NCI-H2029 (cell line): ENCODE measurements at places on chromosomes 13 and 19.

- no peak for DNase-seq
Observed at GRCh38 chr19:10044390-10044789, 31.1 kb downstream of the RDH8 start.

DNA sequence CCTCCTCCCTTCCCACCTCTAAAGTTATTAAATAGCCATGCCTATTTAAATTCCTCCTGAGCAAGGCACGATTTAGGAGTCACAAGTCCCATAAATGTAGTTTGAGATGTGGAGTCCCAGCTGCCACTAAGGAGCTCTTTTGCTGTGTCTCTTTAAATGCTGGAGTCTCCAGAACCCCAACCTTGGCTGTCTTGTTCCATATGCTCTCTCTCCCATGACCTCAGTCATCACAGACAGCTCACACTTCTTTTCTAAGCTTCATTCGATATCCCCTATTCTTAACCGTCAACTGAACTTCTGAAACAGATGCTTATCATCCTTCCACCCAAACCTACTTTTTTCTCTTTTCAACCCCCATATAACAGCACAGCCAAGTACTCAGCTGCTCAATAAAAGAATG lies 197.1 kb downstream of the VWA8 start:
- no peak for DNase-seq

DNA sequence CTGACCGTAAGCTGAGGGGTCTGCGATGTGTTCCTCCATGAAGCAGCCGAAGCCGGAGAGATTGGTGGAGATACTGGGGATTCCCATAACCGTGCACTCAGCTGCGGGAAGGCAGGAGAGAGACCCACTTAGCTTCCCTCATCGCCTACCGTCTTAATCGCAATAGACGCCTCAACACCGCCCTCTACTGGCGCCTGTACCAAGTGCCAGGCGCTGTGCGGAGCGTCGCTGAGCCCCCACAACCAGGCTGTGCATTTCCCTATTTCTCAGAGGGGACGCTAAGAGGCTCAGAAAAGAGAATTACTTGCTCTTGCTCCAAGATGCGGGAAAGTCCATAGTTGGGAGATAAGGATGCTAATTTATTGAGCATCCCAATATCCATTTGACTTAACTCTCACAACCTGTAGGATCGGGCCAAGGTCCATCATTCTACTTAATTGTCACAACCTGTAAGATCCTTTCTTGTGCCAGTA lies 5.8 kb downstream of the FTL start:
- DNase-seq, result peak; percentile 73

DNA sequence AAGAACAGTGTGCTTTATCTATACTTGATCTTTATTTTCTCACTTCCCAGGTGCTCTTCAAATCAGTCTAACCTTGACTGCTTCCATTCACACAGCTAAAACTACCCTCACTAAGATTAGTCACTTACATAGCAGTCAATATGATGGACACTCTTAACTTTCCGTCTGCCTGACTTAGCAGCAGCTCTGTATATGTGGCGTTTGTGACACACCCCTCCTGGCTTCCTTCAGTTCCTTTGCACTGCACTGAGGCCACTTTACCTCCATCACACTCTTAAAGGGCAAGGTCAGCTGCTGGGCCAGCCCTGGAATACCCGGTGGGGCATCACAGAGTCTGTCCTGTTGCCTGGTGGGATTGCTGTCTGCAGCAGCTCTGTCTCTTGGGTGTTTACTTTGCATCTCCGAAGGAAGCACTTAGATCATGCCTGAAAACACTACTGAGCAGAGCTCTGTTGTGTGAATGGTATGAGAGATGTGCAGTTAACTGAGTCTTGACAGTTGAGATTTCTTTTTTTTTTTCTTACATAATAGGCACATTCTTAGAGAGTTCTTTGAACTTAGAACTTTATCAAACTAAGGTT lies 35.6 kb upstream of the IL17D start:
- DNase-seq, result no peak

DNA sequence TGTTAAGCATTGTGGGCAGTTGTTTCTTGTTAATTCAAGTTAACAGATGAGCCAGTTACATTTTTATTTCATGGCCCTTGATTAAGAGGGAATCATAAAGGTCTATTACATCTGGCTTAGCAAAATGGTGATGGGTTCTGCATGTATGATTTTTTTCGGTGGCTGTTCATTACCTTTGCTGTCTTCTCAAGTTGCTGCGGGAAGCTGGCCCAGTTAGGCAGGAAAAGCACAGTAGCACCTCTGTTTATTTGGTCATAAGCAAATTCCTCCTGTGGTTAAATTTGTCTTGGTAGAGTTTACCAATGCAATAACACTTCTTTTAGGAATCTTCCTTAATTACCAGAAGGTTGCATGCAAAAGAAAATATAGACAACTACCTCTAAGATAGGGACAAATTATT lies 104.5 kb downstream of the FRY start:
- no peak for DNase-seq

GRCh38 chr19:18765224-18765623 lies 25.9 kb downstream of the COMP start:
- DNase-seq, result peak; percentile 91

GRCh38 chr19:47421844-47422395 lies 2.6 kb upstream of the MEIS3 start:
- no peak for DNase-seq

DNA sequence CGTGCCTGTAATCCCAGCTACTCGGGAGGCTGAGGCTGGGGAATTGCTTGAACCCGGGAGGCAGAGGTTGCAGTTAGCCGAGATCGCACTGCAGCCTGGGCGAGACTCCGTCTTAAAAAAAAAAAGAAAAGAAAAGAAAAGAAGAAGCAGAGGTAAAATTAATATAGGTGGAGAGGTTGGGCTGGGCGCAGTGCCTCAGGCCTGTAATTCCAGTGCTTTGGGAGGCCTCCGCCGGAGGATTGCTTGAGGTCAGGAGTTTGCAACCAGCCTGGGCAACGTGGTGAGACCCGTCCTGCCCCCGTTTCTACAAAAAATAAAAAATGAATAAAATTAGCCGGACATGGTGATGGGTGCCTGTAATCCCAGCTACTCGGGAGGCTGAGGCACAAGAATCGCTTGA lies 912 bp upstream of the TUBA3C start:
- no peak for DNase-seq

GRCh38 chr13:40466272-40466671 lies 200.2 kb downstream of the FOXO1 start:
- DNase-seq, result no peak

DNA sequence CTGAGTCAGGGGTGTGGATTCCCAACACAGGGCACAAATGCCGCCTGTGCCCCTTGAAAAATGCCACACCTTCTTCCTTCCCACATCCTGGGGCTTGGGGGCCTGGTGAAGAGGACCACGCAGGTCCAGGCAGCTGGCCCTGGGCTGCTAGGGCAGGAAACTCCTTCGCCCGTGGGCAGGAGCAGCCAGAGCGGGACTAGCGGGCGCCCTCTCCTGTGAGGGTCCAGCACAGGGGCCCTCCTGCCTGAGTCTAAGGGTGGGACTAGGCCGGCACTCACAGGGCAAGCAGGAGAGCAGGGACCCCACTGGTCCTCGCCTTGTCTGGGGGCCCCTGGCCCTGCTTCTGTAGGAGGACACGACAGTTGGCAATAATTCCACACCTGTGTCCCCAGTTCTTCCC lies 7.5 kb upstream of the CEBPA start:
- DNase-seq, result no peak

GRCh38 chr19:4173479-4174212 lies 8.7 kb downstream of the SIRT6 start:
- DNase-seq, result no peak

- DNase-seq, result no peak
Observed at GRCh38 chr13:34671137-34671536, 270.9 kb upstream of the NBEA start.

DNA sequence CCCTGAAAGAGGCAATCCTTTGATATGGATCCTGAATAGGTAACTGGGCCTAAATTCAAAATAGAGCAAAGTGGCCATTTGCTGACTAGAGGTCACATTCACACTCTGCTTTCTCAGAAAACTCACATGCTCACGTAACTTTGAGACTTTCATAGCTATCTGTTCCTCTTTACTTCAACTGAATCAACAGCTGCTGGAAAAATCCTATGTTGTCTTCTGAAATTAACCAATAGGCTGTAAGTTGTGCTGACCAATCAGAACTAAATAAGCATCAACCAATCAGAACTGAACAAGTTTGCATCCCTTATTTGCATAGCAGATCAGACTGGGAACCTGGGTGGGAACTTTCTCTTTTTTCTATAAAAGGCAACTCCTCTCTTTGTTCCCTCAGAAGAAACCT lies 24.0 kb upstream of the TBC1D4 start:
- no peak for DNase-seq

DNA sequence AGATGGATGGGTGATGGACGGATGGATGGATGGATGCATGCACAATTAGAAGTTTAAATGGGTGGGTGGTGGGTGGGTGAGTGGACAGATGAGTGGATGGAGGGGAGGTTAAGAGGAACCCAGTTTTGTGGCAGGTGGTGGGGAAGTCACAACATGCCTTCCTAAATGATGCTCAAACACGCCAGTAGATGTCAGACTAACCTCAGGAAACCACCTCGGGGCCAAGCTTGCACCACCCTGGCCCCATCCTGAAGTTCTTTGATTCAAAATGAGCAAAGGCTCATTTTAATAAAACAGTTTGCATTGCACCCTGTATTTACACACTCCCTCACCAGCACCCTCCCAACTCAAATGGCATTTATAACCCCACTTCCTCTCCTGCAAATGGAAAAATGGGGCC lies 91.4 kb upstream of the CACNA1A start:
- peak; percentile 57 for DNase-seq

DNA sequence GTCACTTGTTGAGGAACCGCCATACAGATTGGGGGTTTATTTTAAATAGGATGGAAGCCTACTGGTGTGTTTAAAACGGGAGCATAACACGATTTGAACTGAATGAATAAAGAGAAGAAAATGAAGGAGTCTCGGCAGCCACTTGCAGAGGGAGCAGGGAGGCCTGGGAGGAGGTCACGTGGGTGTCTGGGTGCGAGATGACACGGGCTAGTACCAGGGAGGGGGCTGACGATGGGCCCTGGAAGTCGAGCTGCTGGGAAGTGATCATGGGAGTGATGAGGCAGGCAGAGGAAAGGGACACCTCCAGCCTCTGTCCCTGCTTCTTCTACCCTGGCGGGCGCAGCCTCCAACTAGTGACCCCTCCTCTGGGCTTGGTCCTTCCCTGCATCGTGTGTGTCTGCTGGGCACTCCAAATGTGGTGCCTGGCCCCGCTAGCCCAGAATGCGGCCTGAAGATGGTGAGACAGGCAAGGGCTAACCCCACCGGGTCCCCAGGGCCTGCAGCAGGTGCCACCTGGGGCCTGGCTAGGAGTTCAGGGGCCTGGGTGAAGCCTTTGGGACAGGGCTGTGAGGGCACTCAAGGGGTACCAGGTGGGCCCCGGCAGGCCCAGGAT lies 35.5 kb downstream of the CRTC1 start:
- no peak for DNase-seq
